ENCODE measurements at places on chromosomes 4 and X.

DNA sequence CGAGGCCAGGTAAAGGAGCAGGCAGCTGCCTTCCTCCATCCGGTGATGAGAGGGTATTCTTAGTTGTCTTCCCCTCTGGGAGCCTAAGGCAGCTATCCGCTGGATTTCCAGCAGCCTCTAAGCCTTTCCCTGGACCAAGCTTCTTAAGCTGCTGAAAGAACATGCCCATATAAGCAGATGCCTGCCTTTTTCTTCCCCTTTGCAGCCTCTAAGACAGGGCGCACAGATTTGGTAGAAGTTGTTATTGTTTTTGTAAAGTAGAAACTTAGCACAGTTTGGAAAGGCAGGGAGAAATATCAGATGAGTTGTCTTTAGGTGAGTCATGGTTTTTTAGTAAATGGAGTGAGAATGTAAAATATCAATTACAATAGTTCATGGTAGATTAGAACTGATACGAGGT is 210.8 kb downstream of the ARHGAP10 start:
- no peak for DNase-seq

GRCh38 chrX:45434231-45434630 is 233.6 kb upstream of the DIPK2B start:
- DNase-seq, result no peak

DNA sequence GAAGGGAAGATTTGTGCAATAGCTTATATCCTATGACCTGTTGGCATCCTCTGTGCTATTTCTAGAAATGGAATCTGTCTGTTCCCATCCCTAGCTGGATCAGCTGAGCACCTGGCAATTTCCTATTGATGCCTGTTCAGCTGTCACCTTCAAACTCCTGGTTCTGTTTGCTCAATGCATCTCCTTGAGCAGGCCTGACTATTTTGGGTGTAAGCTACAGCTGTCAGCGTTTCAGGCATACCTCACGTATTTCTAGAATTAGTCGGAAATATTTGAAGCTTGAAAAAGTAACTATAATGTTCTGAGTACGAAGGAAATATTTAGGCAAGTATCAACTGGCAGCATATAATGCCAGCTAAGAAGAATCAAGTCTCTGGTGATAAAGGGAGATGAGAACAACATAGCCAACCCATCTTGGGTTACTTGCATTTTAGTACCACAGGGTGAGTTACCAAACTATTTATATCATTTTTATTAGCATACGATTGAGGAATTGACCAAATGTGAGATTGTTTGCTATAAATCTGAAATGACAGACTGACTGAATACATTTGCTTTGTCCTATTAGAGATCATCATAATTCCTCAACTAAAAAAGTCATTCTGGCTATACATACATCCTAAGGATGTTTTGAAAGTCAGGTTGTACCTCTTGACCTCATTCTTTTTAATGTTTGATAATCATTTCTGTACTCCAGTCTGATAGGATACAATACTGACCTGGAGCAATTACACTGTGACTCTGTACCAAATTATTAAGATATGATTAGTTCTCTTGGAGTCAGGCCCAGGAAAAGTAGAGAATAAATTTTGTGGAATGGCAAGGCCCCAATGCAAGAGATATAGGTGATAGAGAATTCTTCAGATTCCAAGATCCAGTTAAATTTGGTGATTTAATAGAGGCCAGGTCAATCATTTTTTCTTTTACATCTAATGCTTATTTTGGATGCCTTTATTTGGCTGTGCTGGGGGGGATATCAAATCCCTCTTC is 36.4 kb upstream of the PLAC1 start:
- no peak for DNase-seq

DNA sequence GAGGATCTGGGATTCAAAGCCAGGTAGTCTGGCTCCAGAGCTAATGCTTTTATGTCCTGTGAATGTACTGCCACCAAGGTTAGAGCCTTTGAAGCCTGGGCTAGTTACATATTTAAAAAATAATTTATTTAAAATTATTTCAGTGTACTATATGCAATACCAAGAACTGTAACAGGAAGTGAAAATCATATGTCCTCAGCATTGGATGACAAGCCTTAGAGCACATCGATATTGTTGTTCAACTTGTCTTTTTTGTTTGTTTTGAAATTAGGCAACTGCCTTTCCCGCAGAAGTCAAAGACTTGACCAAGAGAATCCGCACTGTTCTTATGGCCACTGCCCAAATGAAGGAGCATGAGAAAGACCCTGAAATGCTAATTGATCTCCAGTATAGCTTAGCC is 73.1 kb upstream of the IL13RA1 start:
- no peak for DNase-seq

GRCh38 chr4:97003715-97004114 is 1139.6 kb downstream of the STPG2 start:
- no peak for DNase-seq

GRCh38 chrX:50372966-50373365 is 97.7 kb downstream of the DGKK start:
- DNase-seq, result no peak

DNA sequence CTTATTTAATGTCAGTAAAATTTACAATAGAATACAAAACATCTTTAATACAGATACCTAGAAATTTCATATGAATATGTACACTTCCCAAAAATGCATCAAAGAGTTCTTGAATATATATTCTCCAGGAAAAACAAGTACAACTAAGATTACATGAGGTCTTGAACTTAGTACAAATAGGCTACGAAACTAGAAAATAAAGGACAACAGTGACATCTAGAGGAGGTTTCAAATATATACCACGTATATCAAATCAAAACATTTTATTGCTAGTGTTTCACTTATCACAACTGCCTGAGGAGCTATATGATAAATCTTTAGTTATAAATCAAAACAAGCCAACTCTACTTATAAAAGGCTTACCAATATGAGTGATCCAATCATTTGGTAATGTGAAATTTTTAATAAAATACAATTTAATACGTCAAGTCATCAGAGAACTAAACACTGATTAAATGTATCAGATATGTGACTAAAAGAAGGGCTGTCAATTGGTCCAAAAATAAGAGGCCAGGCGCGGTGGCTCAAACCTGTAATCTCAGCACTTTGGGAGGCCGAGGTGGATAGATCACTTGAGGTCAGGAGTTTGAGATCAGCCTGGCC is 36.6 kb downstream of the ANAPC10 start:
- peak; percentile 50 for DNase-seq

DNA sequence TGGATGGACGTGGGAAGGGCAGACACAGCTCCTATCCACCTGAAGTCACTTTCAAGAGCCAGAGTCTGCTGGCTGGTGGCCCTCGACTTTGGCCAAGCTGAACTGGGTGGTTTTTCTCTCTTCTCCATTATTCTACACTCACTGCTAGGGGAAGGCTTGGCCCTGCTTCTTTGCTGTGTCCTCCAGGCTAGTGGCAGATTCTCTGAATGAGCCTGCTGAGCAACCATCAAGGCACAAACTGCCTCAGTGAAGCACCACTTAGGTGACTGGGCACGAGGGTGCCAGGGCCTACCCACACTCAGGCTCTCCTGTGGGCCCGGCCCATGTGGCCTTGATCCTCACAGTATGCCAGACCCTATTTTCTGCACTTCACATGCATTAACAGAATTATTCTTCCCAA is 92.0 kb downstream of the PJA1 start:
- DNase-seq, result no peak

- DNase-seq, result no peak
Measured at GRCh38 chrX:149472625-149473024, 32.5 kb downstream of the IDS start.

DNA sequence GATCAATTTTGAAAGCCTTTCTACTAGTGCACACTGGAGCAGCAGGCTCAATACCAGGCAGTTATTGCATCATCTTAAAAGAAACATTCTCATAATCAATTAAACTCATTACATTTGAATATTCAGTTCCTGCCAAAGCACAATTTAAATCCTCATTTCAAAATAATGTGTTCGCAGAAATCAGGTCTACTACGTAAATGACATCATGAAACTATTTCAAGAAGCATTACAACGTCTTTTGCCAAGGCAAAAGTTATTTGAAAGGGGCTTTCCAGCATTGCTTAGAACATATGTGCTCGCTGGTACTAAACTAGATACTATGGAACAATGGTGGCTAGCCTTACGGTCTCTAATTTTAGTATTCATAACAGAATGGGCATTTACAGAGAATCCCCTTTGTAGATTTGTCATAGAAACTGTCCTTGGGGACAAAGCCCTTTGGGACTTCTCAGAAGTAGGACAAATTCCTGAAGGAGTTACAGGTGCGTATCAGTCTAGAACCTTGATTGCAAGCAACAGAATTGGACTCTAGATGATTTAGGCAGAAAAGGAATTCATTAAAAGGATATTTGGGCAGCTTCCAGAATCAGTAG is 27.6 kb upstream of the HUWE1 start:
- peak; percentile 56 for DNase-seq

GRCh38 chr4:130125467-130125866 is 1029.5 kb downstream of the C4orf33 start:
- DNase-seq, result no peak

GRCh38 chr4:95476121-95476520 is 72.7 kb downstream of the UNC5C start:
- no peak for DNase-seq

GRCh38 chrX:148381603-148382002 is 118.8 kb upstream of the AFF2 start:
- peak; percentile 6 for DNase-seq

DNA sequence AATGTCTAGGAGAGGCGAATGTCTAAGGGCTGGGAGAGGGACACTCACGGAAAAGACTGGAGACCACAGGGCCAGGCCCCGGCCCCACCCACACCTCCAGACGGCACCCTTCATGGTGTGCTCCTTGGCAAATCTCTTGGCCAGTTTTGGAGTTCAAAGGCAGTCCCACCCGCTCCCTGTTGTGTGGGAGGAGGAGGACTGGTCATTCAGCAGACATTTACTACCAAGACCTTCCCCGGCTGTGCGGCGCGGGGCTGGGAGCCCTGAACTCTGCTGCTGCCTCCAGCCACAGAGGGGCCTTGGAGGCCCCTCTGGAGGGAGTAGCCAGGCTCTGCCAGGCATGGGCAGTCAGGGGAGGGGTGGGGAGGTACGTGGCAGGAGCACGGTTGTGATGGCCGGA is 8.7 kb upstream of the TBC1D14 start:
- DNase-seq, result no peak
